ENCODE measurements at places on chromosomes 12 and 14. TPM values are rescaled to one million over a fixed set of nuclear protein-coding genes. Genes with fewer than 3 reads are reported as not detected.

The ACSM4 gene
- not detected for total RNA-seq

The DCAF5 gene
- total RNA-seq, result 63.1 TPM

The C12orf54 gene
- not detected for total RNA-seq

The KERA gene
- total RNA-seq, result 0.73 TPM

- H3K27me3 ChIP-seq, result no peaks in the 10 kb centered on the region
- no peak overlapping the region for H3K27ac ChIP-seq
- H3K4me3 ChIP-seq, result no peak overlapping the region
- H3K4me1 ChIP-seq, result no peaks in the 10 kb centered on the region
- no peaks in the 10 kb centered on the region for H3K36me3 ChIP-seq
Observed at GRCh38 chr12:3668479-3669165, 84.3 kb downstream of the CRACR2A start.

- DNase-seq, result no peak
- no peak overlapping the region for H3K27ac ChIP-seq
- H3K4me3 ChIP-seq, result no peak overlapping the region
- no peaks in the 10 kb centered on the region for H3K27me3 ChIP-seq
- H3K4me1 ChIP-seq, result peaks cover 5% of the 10 kb centered on the region
Observed at GRCh38 chr14:91249841-91250616, 5.5 kb upstream of the GPR68 start.

GRCh38 chr12:97022536-97023230, 115.6 kb downstream of the NEDD1 start:
- no peaks in the 10 kb centered on the region for H3K4me1 ChIP-seq
- H3K27me3 ChIP-seq, result no peaks in the 10 kb centered on the region
- H3K27ac ChIP-seq, result no peak overlapping the region
- no peak for DNase-seq

DNA sequence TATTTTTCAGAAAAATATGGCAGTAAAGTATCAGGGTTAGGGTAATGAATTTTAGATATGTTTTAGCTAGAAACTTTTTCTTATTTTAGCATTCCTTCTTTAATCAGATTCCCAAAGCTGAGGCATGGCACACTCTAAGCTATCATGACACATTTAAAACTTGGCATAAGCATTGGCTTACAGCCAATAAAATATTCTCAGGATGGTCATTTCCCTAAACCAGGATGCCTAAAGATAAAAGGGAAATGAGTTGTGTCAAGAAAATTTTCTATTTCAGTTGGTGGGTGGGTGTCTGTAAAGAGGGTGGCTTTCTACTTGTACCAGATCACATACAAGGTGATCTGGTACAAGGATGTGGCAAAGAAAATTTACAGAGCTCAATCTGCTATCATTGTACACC, 47.8 kb downstream of the PEBP1 start:
- H3K27ac ChIP-seq, result peak overlapping the region; percentile 47
- no peaks in the 10 kb centered on the region for H3K27me3 ChIP-seq
- no peak overlapping the region for H3K4me3 ChIP-seq
- DNase-seq, result no peak
- peaks cover 2% of the 10 kb centered on the region for H3K36me3 ChIP-seq

Measured in gastrocnemius medialis (tissue), 4 donors.